ENCODE measurements at places on chromosomes 1 and 21. TPM values are rescaled to one million over a fixed set of nuclear protein-coding genes. Genes with fewer than 3 reads are reported as not detected.

NPL gene
- total RNA-seq = 4.0 TPM

S100A2 gene
- total RNA-seq = 0.76 TPM

VASH2 gene
- total RNA-seq = 0.13 TPM

CD1E gene
- total RNA-seq = not detected

Data from dermis microvascular lymphatic vessel endothelial cell (primary cell).